Retinal pigment epithelial cell (primary cell): ENCODE measurements at places on chromosomes 7 and 10.

GRCh38 chr10:71756311-71757191 is 16.8 kb downstream of the VSIR start:
- no peak for DNase-seq

DNA sequence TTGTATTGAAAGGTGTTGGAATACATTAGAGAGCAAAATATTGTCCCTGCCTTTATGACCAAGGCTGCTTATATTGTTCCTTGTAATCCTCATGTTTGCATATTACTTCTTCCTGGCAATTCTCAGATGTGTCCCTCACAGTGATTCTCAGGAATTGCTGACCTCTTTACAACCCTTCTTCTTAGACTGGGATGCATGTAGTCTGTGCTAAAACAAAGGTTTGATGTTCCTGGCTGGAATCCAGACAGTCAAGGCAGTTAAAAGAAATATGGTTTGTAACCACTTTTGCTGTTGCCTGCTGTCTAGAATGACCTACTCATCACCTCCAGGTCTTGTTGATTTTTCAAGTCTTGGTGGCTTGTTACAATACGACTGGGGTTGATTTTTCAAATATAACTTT is 367.6 kb downstream of the HGF start:
- peak; percentile 17 for DNase-seq

- DNase-seq = no peak
These were observed 20.8 kb upstream of the SEPTIN7 start for GRCh38 chr7:35780070-35780469.

DNA sequence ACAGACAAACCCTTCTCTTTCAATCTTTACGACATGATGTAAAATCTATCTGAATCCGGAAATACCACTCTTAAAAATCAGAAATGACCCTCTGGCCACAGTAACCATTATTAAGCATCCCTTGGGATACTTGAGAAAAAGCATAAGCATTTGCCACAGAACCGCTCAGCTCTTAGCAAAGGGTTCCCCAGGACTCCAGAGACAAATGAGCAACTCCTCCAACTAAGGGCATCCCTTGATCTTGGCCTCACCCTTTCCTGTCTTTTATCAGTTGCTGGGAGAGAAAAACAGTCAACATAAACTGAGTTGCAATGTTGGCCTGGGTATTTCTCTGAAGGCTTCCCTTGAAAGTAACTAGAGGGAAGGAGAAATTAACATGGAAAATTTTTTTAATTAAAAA is 3.5 kb downstream of the PDLIM1 start:
- DNase-seq = no peak

DNA sequence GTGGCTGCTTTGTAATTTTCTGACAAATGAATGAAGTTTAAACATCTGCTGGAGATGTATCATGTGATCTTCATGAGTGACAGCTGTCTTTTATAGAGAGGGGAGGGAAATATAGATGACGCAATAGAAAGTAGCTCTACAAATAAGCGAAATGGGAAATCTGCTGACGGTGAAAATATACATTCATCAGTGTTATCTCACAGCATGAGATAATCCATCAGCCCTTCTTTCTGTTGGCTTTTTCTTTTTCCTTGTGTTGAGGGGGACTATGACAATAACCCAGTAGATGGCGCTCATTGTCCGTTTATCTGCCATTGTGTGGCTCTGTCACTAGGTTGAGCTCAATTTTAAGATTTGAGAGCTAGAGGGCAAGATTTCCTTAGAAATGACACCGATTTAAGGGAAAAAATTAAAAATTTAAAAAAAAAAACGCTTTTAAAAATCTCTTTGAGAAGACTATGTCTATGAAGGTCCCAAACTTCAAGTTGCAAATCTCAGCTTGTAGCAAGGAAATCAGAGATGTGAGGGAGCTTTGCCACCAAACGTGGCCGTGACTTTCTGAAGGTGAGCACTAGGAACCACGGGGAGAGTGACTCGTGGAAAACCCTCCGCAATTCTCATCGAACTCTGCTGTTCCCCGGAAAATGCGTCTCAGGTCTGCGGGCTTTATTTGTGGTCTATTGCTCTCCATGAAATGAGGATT is 114.6 kb upstream of the SFMBT2 start:
- peak; percentile 34 for DNase-seq

DNA sequence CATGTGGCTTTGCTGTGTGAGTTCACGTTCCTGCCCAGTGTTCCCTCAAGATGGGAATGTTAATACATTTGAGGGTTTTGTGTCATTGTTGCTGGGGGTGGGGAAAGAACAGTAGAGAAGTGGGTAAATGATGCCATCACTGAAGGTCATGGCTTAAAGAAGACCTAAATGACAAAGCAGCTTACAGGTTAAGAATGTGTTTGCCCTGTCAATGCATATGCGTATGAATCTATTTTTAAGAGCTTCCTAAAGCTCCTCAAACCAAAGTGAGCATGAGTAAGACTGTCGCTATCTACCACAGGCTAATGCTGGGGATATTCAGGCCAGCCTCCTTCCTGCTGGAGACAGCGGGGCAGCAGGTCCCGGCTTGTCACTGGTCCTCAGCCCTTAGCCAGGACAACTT is 162.9 kb downstream of the CREB5 start:
- DNase-seq = no peak

- DNase-seq = no peak
These were observed 32.5 kb downstream of the LAMB4 start for GRCh38 chr7:108097703-108098102.

DNA sequence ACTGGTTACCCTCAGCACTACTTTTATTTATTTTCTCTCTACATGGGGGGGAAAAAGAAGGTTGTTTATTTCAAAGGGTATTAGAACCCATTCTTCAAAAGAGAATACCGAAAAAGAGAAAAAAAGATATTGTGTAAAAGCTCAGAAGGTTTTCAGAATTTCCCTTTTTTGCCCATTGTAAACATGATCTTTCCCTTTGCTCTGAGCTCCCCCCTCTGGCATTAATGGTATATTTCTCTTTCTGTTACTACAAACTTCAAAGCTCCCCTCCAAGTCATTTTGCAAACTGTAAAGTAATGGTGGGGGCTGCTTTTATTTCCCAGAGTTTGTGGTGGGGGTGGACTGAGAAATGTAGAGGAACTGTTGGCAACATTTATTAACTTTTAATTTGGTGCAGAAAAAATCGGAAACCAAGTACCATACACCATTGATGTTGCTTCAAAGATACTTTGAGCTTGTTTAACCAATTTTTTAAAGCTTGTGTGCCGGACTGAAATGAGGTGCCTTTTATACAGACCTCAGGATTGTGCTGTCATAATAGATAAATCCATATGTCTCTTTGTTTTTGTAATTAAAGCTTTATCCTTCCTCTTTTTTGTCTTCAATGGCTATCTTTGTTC is 181.5 kb downstream of the EXOC4 start:
- DNase-seq = no peak

DNA sequence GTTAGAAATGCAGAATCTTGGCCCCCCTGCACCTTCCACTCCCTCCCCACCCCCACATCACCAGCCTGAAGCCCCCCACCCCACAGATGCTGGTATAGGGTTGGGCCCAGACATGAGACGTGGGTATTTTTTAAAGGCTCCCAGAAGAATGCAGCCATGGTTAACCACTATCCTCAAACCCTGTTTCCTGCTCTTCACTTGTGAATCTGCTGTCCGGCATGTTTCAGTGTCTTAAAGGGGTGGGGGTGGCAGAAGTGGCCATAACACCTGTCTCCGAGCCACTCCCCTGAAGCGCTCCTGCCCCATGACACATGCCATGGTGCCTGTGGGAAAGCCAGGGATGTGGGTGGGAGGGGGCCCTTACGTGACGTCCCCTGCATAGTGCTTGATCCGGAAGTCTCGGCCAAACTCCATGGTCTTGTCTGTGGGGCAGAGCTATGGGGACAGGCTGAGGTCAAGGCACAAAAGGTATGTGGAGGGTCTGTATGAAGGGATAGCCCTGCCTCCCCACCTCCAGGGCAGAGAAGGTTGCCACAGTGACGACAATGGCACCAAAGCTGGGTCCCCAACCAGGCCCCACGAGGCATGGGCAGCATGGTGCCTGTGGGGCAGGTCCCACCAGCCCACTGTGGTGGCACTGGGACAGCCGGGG is 9.6 kb downstream of the MYO1G start:
- DNase-seq = no peak

DNA sequence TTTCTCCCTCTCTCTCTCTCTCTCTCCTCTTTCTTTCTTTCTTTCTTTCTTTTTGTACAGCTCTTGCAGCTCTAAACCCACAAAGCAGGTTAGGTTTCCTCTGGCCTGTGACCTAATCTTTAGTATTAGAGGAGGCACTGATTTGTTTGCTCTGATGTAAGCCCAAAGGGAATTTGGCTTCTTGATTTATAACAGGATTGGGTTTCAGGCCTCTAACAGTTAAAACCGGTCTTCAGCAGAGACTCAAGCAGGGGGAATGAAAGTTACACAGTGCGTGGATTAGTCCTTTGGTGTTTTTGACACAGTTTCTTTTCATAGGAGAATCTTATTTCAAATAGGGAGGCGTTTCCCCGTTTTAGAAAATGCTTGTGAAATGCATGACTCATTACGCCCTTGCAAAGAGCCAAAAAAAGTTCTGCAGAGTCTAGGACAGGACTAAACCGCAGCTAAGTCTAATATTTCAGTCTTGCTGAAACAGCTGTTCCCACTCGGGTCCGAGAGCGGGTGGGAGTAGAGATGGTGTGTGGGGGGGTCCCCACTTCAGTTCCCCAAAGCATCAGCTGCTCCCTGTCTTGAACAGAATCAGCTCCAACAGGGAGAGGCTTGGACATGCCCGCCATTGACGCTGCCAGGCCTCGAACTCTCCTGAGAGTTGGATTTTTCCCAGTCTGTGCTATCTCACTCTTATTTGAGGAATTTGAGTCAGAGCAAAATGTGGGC is 296.5 kb upstream of the PITRM1 start:
- DNase-seq = peak; percentile 76

DNA sequence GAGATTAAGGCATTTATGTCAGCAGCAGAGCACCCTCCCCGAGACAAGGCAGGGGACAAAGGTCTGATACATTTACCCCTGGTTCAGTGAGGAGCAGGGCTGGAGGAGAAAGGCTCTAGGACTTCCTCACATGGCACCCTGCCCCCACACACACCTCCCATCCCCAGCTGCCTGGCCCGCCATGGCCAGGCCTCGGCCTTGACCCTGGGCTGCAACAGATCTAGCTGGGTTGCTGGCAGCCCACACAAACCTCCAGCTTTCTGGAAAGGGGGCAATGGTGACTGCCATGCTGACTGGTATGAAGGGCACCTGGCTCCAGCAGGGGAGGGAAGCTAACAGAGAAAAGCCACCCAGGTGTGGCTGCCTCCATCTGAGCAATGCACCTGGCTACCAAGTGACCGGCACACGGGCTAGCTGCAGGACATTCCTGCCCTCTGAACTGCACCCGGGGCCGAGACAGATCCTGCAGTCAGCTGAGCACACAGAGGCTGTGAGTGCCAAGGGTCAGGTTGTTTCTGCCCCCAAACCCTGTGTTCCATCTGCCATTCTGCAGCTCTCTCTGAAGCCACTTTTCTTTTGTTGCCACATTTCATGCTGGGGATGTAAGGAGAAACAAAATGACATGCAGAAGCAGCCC is 85.8 kb upstream of the LRRC18 start:
- DNase-seq = no peak

DNA sequence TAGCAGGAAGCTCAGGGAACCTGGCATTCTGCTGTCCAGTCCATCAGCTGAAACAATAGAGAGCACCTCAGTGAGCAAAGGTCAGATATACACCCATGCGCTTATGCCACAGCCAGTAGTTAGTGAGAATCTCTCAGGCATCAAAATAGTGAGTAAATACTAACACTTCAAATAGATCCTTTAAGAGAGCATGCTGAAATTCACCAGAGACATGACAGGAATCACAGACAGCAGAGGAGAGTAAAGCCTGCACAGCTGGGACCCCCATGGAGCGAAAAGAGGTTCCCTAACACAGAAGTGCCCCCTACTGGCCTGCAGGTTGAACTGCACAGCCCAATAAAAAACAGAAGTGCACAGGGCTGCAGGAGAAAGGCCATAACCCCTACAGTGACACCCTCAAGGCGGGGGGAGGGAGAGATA is 57.6 kb upstream of the ANTXRL start:
- DNase-seq = no peak

GRCh38 chr10:18231480-18231879 is 91.3 kb downstream of the CACNB2 start:
- DNase-seq = no peak

DNA sequence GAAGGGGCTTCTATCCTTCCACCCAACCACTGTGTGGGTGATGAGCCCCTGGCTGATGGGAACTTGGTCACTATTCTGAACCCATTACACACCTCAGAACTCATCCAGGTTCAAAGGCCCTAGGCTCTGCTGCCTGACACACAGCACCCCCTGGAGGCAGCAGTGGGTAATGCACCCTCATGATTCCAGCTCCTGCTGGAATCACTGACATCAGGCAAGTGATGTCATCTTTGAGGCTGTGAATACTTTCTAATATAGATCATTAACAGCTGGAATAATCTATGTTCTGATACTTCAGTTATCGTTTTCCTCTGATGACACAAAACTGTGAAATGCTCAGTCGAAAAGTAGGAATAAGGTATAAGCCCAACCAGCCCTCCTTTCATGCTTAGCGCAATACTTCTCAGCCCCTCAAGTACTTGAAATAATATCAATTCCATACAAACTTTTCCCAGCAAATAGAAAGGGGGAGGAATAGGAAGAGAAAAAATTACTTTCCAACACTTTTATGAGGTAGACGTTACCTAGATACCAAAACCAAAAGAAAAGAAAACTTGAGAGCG is 7.5 kb upstream of the RBP3 start:
- DNase-seq = no peak

DNA sequence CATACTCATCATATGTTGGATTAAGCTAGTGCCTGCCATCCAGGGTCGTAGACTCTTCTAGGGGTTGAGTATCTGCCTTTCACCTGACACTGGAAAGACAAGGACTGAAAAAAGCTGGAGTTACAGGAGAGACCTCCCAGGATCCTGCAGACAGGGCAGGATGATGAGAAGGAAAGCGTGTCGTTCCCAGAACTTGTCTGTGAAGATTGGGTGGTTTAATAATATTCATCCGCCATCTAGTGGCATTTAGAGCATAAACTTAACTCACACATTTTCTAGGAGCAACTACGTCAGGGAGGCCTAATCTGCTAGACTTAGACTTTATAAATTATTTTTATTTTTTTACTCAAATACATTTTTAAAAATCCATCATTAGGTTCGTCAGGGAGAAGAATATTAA is 59.6 kb downstream of the ADRB1 start:
- DNase-seq = peak; percentile 30

GRCh38 chr10:83677795-83678194 is 461.5 kb upstream of the GHITM start:
- no peak for DNase-seq

- DNase-seq = no peak
These were observed 117.1 kb downstream of the DYNC2I1 start for GRCh38 chr7:158973440-158973839.

DNA sequence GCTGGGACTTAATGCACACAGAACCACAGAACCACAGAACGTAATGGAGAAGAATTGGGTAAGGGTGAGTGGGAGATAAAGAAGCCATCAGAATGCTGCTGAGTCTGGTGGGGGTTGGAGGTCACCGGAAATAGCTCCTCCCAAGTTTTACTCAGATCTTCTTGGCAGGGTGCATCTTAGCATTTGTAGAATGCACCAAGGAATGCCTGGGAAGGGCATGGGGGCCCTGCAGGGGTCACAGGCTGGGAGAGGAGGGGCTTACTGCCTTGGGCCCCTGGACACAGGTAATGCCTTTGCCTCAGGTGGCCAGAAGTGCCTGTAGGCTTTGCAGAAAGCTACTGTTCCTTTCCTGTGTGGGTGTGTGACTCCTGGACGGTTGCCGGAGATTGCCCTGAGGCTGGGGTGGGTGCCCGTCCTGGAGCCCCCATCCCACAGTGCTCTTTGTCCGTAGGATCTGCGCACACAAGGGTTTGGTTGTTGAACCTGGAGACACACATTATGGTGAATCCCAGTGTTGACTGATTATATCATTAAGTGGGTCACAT is 55.1 kb downstream of the MGMT start:
- no peak for DNase-seq

- no peak for DNase-seq
These were observed 58.8 kb upstream of the ADCY1 start for GRCh38 chr7:45515346-45515745.
